Subcutaneous preadipocyte (primary cell): ENCODE measurements at places on chromosomes 16 and 17. TPM values are rescaled to one million over a fixed set of nuclear protein-coding genes. Genes with fewer than 3 reads are reported as not detected.

SDR42E1 gene
- total RNA-seq, result under 0.01 TPM in 1 of 2 replicates, not detected in the other

TEDC2 gene
- 6.2 and 12.1 TPM in 2 replicates for total RNA-seq

MT1A gene
- total RNA-seq, result 11.1 and 17.6 TPM in 2 replicates

NPIPA1 gene
- 27.2 and 41.6 TPM in 2 replicates for total RNA-seq

CNTNAP4 gene
- under 0.01 TPM in 2 replicates for total RNA-seq

RNU2-1 gene
- total RNA-seq, result not detected in 2 replicates

HOXB6 gene
- 8.8 and 11.0 TPM in 2 replicates for total RNA-seq

ZNF689 gene
- 5.1 and 5.5 TPM in 2 replicates for total RNA-seq
